ENCODE measurements at places on chromosomes 4 and X.

GRCh38 chrX:137058339-137059127, 24.7 kb upstream of the GPR101 start:
- no peak for DNase-seq

DNA sequence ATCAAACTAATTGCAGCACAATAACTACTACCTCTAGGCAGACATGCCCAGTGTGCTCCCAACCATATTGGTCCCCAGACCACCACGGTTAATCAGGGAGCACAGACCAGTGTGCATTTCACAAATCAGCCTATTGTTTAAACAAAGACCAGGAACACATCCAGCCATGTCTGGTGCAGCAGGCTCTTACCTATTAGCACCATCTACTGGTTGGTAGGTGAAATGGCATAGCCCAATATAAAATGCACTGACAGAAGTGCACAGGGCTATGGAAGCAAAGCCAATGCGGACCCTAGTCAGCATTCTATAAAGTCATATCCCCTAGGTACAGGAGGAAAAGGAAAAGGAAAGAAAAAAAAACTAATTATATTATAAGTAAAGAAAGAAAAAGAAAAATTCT, 15.5 kb upstream of the CYLC1 start:
- DNase-seq: peak; percentile 16

DNA sequence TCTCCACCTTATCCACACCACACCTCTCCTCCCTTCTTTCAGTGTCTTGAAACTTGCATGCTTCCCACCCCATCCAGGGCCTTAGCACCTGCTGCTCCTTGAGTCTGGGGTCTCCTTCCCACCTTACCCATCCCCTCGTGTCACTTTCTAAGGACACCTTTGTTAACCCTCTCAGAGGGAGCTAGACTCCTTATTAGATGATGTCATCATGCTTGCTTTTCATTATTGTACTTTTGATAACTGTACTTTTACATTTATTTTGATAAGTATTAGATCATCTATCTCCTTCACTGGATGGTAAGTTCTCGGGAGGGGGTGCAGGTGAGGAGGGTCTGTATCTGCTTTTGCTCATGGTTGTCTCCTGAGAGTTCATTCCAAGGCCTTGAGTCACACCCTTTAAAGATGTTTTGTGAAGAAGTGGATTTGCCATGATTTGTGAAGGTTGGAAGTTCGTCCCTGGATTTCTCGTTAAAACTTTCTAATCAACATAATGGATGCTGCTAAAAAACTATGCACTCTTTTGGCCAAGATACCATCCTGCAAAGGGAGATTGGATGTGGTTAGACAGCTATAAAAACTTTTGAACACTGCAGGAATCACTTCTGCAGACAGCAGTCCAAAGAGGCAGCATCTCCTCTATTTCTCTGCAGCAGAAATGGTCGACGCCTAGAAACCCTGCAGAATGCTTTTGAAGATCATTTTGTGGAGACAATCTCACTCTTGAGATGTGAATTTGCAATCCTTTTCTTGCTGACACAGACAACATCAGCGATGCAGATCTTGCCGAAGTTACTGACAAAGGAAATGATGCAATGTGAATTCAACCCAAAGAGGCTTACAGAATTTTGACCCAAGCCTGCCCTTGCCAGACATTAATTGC, 69.6 kb downstream of the ENPP6 start:
- DNase-seq: no peak

DNA sequence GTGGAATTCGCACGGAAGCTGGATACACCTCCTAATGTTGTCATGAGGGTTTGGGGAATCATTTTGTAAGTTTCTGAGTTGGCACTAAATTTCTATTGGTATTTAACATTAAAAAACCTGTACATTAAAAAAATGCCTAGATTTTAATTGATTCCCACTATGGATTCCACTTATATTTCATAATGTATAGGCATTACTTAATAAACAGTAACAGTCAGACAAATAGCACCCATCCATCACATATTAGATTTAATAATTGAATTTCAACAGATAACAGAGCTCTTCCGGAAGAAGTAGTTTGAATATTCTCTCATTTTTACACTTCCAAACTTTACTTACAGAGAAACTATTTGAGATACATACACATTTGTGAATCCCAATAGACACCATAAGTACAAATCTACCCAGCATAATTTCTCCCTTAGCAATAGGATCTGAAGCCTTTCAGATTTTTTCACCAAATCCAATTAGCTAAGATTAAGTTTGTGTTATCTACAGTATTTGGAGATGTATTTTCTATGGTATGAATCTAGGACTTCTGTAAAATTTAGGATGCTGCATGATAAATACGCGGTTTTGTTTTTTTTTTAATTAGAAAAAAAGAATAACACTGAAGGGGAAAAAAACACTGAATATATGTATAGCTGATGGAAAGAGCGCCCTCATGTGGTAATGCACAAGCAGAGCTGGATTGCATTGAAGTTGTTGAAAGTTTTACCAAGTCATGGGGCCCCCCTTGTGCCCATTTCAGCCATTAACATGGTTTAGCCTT, 12.2 kb upstream of the ODAM start:
- DNase-seq: peak; percentile 12

- DNase-seq: no peak
These were observed 27.5 kb downstream of the CCDC149 start for GRCh38 chr4:24885342-24885741.

DNA sequence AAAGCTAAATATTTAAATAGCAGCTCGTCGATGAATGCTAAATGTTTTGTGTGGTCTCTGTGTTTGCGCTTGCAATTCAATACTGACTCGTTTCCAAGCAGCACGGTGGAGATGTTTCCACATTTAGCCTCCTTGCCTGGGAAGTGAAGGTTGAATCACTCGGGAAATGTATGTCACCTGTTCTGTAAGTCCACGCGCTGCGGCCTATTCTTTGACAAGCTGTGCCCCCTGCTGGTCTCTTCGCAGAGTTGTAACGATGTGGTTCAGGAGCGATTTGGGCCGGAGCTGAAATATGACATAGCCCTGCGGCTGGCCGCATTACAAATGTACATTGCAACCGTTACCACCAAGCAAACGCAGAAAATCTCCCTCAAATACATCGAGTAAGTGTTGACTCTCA, 89.6 kb upstream of the PRPS2 start:
- DNase-seq: peak; percentile 60
